Hindlimb muscle (tissue), 1 donor: ENCODE measurements at places on chromosomes 4 and X. TPM values are rescaled to one million over a fixed set of nuclear protein-coding genes. Genes with fewer than 3 reads are reported as not detected.

Gene ABCG2
- polyA plus RNA-seq = 3.0 TPM

Gene STK26
- 50.1 TPM for polyA plus RNA-seq

Gene SLC10A7
- 7.1 TPM for polyA plus RNA-seq

Gene UGT2A1
- not detected for polyA plus RNA-seq

Gene ZNF157
- polyA plus RNA-seq = 0.39 TPM

Gene FDCSP
- not detected for polyA plus RNA-seq

Gene METTL14
- 28.7 TPM for polyA plus RNA-seq

Gene MAGEA12
- not detected for polyA plus RNA-seq

Gene F11
- not detected for polyA plus RNA-seq

Gene AKAP14
- not detected for polyA plus RNA-seq

Gene UGT2B10
- not detected for polyA plus RNA-seq

DNA sequence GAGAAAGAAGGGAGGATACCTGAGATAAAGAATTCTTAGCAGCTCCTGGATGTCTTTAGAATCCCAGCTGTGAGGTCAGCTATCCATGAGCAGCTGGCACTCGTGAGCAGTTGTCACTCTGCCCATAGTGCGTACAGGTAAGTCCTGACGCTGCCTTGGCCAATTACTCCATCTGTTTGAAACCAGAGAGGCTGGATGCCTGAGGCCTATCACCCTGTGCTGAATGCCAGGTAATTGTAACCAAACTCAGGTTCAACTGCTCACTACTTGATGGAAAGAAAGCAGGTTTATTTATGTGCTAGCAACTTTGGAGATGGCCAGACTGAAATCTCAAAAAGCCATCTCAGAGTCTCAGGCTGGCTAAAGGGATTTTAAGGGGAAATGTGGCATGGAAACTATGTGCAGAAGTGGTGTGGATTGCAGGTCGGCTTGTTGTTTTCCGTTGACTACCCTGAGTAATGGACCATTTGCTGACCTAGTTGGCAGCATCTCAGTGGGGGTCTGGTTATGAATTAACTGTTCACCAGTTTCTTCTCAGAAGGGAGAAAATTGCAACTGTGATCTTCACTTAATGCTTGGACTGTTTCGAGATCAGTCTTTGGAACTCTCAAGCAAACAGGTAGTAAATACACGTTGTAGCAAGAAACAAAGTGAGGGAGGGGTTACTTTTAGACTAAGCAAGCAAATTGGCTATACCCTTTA is 1614.0 kb upstream of the PCDH10 start:
- DNase-seq = no peak

GRCh38 chr4:8744083-8744805 is 127.4 kb downstream of the HMX1 start:
- DNase-seq = no peak

GRCh38 chr4:107388736-107389274 is 331.2 kb downstream of the PAPSS1 start:
- no peak for DNase-seq

DNA sequence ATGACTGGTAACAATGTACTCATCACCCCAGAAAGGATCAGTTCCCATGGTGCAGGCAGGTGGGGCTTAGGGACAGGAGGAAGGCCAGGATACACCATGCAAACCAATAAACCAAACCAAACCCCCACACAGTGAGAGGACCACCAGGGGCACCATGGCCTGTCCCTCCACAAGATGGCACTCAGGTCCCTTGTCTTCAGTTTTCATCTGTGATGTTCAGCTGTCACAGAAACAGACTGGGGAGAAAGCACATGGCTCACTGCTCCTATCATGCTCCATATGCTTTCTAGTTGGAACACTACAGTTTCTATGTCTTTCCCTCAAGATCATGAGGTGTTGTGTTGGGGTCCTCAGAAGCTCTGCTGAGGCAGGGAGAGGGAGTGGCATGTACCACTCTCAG is 10.1 kb downstream of the HS3ST1 start:
- DNase-seq = no peak

DNA sequence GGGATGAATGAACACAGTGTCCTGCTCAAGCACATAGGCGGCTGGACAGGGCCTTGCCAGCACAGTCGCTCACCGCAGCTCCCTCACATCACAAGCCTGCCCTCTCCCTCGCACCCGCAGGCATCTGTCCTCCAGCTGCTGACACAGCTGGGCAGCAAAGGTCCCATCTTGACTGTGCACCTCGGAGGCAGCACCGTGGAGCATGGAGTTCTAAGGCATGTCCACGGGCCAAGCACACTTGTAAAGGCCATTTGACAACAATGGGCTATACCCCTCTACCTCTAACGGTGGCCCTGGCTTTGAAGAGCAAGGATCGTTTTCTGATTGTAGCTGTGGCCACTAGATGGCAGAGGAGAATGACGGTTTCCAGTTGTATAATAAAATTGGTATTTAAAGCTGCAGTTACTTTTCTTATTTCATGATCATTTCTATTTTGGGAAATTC is 53.8 kb downstream of the APLN start:
- no peak for DNase-seq

DNA sequence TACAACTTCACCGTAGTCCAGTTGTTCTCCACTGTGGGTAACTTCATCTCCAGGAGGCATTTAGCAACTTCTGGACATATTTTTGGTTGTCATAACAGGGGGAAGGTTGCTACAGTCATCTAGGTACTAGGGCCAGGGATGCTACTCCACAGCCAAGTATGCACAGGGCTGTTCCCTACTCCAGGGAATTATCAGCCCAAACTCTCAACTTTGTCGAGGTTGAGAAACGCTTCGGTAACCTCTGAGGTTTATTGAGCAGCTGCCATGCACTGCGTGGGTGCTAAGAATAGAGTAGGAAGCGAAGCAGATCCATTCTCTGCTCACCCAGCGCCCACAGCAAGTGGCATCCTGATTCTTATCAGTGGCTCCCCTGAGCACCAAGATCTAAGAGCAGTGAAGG is 8.2 kb downstream of the FGFBP1 start:
- DNase-seq = no peak

GRCh38 chr4:141826260-141826659 is 189.9 kb downstream of the IL15 start:
- DNase-seq = no peak

GRCh38 chrX:9728261-9728660 is 37.4 kb downstream of the GPR143 start:
- no peak for DNase-seq

- no peak for DNase-seq
These were observed 57.2 kb downstream of the CASP6 start for GRCh38 chr4:109645874-109646710.

- DNase-seq = no peak
These were observed at the start of gene GABRG1 for GRCh38 chr4:46123913-46124755. Gene GABRG1 (minus strand): TSS chr4:46124054. CDS start chr4:46123913, 141 bp downstream.

- DNase-seq = no peak
These were observed 106.3 kb downstream of the RPA4 start for GRCh38 chrX:96989830-96990571.

DNA sequence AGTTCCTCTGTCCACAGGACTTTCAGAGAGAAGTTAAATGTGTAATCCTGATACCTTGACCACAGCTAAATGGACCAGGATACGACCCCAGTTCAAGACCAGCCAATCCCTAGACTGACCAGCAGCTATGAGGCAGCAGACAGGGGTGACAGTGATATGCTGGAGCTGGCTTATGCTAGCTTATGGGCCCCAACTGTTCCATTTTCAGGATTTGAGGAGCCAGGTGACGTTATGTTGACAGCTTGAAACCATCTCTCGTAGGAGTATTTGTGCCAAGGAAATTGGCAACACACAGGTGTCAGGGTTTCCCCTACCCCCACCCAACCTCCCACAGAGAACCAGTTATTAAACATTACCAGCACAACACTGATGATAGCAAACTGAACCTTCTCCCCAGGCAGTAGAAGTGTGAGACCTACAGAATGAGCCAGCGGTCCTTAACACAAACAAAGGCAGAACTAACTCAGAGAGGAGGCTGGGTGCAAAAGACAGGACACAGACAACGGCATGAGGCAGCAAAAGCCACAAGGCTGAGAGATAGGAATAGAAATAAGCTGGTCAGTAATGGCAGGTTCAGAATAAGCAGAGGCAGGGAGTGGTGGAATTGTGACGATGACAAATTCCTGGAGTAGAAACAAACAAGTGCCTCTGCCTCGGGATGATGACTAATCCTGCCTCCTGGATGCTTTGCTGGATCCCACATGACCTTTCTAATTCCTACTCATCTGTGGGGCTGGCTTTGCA is 85.6 kb upstream of the CPEB2 start:
- DNase-seq = no peak

DNA sequence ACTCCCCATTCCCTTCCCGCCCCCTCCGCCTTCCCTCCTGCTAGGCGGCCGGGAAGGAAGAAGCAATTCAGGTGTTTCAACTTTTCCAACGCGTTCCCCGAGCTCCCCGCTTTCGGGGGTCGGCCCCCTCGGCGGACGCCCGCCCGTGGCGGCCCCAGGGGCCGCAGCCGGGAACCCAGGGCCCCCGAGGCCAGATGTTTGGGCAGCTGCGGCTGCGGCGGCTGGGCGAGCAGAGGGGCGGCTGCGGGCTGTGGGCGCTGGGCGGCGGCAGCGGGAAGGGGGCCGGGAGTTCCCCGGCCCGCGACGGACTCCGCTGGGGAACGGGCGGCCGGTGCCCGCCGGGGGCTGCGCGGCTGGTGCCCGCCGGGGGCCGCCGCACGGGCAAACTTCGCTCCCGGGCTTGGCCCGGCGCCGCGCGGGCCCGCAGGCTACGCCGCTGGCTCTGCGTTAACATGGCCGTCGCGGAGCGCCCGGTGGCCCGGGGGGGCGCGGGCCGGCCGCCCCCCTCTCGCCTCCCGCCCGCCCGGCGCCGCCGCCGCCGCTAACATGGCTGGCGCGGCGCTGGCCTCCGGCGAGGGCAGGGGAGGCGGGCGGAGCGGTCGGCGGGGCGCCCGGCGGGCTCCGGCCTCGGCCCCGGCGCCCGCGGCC is 510 bp downstream of the HMGB3 start:
- DNase-seq = no peak
